ENCODE measurements at places on chromosomes 5 and 9.

GRCh38 chr5:158529454-158529853 is 570.3 kb downstream of the EBF1 start:
- DNase-seq = no peak

DNA sequence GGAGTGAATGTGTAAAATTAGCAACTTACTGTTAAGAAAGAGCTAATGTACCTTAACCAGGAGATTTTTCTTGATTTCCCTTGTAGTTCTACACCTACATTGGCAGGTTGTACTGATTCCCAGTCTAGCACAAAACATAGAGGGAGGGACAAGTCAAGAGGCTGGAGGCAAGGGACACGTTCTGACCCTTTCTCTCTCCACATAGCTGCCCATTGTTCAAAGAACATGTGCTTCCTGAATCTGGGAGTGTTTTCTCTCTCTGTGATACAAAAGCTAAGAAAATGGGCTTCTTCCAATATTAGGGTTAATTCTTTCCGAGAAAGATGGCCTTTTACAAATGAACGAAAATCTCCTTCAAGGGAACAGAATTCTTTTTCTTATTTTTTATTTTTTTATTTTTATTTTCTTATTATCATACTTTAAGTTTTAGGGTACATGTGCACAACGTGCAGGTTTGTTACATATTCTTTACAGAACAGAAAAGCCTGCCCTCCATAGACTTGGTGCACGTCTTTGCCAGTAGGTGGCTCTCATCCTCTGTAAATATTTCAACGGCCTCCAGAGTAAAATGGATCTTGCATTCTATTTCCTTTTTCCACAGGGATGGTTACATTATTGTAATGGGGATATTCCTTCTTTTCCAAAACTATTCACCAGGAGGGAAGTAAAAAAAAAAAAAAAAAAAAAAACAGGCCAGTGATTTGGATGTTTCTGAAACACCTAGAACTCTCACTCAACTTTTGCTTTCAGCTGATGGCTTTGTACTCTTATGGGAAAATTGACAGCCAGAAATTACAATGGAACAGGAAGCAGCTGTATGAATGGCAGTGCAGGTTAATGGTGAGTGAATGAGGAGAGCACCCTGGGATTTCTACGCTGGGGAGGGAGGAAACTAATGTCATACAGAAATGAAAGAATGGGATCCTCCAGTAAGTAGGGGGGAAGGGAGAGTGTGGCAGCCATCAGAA is 13.1 kb upstream of the IFNA5 start:
- peak; percentile 71 for DNase-seq

- peak; percentile 79 for DNase-seq
Observed at GRCh38 chr5:77852514-77853352, 76.6 kb upstream of the TBCA start.

GRCh38 chr5:51104556-51104955 is 278.7 kb upstream of the ISL1 start:
- DNase-seq = no peak

GRCh38 chr5:20307391-20307790 is 319.4 kb upstream of the CDH18 start:
- DNase-seq = no peak

GRCh38 chr5:61632064-61632463 is 300.0 kb downstream of the ZSWIM6 start:
- no peak for DNase-seq

DNA sequence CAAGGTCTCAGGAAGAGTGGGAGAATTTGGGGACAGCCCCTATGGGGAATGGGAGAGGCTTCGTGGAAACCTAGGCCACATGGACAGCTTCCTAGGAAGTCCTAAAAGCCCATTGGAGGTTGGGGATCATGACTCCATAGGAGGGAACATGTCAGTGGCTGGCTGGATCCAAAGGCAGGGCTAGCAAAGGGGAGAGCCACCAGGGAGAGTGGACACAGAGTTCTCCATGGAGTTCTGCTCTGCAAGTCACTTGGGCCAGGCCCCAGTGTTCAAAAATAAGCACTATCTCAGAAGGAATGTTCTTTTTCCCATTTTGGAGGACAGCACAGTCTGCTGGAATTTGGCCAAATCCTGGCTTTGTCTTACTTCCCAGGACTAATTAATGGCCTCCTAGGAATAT is 140.6 kb upstream of the RAD23B start:
- DNase-seq = no peak

DNA sequence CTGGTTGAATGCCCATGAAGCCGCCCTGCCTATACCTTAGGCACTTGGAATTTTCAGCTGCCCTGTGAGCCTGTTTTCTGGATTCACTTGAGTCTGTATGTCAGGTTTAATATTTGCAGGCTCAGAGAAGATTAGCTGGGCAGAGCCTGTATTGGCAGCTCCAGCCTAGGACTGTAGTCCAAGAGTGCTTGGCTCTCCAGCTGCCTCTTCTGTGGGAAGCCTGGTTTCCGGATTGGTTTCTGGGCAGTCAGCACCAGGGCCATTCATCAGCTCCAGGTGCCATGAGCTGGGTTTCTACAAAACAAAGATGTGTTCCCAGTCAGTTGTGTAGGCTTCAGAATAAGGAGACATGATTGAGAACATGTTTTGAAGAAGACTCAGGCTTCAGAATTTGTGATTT is 90.1 kb downstream of the ARHGAP26 start:
- no peak for DNase-seq

- no peak for DNase-seq
Observed at GRCh38 chr5:157162919-157163510, 3.0 kb downstream of the GARIN3 start.

DNA sequence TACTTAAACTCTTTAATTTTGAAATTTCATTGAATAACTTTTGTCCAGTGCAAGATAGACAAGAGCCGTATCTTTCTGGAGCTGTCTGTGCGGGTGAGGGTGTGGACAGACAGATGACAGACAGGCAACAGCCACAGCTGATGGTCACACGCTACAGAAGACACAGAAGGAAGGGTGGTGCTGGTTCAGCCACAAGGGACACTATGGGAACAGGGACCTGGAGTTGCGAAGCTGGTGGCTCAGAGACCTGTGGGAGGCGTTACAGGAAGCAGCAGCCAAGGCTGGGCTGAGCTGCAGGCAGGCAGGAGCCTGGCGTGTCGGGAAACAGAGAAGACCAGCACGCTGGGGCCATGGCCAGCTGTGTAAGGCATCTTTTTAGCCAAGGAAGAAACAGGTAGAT is 104.4 kb downstream of the WNK2 start:
- DNase-seq = no peak

GRCh38 chr5:26869781-26870180 is 168.6 kb downstream of the CDH9 start:
- no peak for DNase-seq

GRCh38 chr9:82604947-82605656 is 457.8 kb downstream of the RASEF start:
- DNase-seq = peak; percentile 84

DNA sequence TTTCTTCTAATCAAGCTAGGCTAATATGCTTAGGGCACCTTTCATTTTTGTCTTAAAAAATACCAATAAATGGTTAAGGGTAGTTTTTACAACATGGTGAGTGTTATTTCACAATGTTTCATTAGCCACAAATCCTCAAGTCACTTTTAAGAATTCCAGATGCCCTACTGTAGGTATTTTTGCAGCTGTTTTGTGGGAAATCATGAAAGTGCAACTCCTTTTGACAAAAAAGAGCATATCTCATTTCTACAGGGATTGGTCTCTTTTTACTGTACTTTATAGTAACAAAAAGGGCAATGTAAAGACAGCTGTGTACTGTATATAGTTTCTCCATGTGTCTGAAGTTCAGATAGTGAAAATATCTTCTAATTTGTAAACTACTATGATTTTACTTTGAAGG is 28.3 kb upstream of the GAS1 start:
- peak; percentile 42 for DNase-seq

GRCh38 chr5:121725450-121725849 is 126.2 kb upstream of the FTMT start:
- DNase-seq = peak; percentile 2

GRCh38 chr9:110880189-110880588 is 158.1 kb downstream of the LPAR1 start:
- peak; percentile 99 for DNase-seq

- DNase-seq = no peak
Observed at GRCh38 chr5:79963261-79964061, 27.6 kb downstream of the MTX3 start.

DNA sequence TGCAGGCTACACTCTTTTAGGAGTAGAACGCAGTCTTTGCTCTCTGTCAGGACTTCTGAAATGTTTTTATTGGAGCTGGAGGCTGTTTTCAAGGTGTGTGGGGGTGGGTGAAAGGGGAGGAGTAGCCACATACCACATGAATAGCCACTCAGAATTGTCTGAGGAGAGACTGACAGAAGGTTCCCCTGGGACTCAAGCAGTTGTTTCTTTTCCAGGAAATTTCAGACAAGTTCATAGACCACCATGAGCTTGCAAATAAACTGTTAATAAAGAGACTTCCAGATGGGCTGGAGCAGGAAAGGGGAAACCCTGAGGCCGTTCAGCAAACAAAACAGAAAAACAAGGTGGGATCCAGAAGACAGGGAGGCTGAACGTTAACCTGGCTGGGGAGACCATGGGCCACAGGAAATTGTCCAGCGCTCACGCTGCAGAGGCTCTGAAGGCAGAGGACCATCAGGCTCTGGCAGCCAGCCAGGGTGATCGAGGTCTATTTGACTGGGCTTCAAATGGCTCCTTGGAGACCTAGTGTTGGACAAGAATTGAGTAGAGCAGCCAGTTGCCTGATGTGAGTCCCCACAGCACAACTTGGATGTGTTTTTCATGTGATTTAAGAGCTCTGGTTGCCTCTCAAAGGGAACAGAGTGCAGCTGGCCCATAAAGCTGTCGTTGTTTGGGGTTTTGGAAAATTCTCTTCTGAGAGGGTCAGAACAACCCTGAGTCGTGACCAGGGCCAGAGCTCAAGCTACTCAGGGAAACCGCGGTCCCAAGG is 159.2 kb upstream of the RAI14 start:
- no peak for DNase-seq

- DNase-seq = no peak
Observed at GRCh38 chr9:125486576-125486975, 220.4 kb downstream of the MAPKAP1 start.

DNA sequence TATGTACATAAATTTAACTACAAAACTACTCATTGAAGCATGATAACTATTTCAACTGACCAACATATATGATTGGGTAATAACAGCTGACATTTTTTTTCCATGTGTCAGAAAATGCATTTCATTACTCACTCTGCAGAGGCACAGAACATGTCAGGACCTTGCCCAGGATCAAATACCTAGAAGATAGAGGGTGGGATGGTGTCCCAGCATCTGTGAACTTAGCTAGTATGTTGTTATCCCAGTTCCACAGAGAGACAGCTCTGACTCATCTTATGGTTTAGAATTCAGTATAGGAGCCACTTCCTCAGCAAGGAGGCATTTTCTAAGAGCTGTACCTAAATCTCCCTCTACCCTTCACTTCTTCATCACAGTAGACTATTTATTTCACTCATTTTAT is 1198.6 kb upstream of the ACO1 start:
- peak; percentile 97 for DNase-seq

- no peak for DNase-seq
Observed at GRCh38 chr5:122400938-122401337, 88.9 kb downstream of the SNCAIP start.

DNA sequence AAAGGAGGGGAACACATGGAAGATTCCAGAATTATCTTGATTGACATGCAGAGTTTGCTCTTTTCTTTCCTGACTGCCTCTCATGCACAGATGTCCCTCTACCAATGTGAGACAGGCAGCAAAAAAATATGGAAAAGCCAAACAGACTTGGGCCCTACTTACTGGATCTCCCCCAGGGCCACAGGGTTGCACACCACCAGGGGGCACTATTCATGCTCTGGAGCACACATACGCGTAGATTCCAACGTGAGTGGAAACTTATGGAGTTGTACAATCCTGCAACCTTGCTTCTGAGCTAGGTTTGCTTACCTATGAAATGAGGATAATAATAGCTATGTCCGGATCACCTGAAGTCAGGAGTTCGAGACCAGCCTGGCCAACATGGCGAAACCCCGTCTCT is 319.5 kb downstream of the ARHGEF28 start:
- no peak for DNase-seq

DNA sequence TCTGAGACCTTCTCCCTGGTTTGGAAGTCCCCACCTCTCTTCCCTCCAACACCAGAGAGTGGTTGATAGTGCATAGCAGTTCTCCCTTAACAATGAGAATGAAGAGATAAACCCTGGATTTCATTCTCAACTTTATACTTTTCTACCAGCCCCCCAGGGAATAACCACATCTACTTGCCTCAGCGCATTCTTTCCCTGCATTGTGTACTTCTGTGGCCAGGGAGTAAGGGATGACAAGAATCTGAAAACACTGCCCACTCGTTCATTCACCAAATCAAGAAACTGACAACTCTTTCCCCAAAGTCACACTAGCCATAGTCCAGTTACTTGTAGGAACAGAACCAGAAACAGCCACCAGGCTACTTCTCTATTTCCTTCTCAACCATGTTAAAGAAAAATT is 46.0 kb upstream of the SPIN1 start:
- peak; percentile 62 for DNase-seq

DNA sequence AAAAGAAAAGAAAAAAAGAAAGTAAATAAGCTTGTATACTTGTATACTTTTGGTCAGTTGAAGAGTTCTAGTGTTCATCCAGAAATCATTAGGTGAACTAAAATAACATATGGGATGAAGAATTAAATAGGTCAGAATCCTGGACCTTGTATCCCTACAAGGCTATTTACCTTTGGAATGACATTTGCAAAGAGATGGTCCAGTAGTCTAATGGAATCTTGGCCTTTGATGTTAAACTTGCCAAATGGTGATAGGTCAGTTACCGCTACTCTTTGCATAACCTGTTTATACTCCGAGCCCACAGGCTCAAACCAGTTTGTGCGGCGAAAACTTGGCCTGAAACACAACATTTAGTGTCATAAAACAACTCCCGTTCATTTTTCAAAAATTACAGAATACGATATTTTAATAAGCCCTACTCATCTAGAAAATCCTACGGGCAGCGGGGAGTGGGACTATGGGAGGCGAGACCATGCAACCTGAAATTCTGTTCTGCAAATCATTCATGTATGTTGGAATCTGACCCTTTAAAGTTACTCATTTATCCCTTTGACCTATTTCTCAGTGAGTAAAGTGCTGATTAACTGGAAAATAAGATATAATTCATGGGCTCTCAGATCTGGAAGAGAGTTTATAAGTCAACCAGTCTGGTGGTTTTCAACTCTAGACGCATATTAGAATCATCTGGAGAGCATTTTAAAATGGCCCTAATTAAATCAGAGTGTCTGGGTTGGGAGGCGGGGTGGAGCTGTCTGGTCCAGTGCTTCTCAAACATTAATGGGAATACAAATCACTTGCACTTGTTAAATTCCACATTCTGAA is 38.6 kb downstream of the DMGDH start:
- no peak for DNase-seq

Data from choroid plexus epithelial cell (primary cell).